ENCODE measurements at places on chromosomes 13 and 19.

GRCh38 chr19:13588957-13589833 is 82.9 kb upstream of the CACNA1A start:
- peak; percentile 85 for DNase-seq

DNA sequence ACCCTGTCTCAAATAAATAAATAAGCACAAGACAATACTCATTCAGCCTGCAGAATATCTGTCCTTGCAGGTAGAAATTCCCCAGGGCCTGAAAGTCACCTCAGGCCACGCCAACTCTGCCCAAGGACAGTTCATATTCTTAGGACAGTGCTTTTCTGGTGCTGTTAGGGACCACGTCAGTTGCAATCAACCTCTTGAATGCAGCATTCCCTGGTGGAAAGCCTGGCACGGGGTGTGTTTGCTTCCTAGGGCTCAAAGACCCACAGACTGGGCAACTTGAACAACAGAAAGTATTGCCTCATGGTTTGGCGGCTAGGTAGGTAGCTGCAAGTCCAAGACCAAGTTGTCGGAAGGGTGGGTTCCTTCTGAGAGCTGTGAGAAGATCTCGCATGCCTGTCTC is 160.3 kb downstream of the KCTD15 start:
- DNase-seq: peak; percentile 12

DNA sequence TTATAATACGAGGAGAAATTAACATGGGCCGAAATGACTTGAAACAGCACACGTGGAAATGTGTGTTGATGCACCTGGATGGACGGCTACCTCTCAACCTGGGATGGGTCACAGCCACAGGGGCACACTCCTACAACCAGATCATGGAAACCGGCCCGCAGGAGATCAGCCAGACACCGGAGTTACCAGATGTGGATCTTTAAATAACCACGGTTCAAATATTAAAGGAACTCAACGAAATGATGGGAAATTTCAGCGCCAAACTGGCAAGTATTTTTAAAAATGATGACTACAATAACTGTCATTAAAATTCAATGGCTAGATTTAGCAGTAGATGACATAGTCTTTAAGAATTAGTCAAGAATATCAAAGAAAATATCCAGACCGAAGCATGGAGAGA is 166.9 kb upstream of the GPR12 start:
- DNase-seq: no peak

GRCh38 chr19:47848823-47849473 is 10.1 kb upstream of the TPRX2 start:
- DNase-seq: peak; percentile 67

DNA sequence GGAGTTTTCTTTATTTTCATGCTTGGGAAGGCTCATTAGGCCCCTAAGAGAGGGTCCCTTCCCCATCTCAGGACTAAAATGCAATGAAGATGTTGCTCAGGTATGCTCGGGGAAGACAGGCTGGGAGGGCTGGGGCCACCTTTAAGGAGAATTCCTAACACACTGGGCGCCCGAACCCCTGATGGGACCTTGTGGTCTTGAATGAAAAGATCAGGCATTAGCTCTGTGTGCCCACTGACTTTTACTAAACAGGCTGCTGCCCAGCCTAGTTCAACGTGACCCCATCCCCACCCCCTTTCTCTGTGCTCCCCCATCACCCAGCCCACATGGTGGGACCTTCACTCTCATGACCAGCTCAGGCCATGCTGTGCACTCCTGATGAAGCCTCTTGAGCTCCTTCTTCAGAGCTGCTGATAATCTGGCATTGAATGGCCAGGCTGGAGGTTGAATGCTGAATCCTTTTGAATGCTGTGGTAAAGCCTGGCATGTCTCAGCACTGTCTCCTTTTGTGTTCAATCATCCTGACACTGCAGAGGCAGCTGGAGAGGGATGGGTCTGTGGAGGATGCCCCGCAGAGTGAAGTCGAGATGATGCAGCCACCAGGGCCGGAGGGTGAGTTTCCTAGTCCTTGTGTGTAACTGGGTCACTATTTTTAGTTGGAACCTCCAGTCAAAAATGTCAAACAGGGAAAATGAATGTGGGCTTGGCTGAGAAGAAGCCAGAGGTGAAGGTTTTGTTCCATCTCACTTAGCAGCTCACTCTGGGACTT is 209.1 kb downstream of the UQCRFS1 start:
- no peak for DNase-seq

DNA sequence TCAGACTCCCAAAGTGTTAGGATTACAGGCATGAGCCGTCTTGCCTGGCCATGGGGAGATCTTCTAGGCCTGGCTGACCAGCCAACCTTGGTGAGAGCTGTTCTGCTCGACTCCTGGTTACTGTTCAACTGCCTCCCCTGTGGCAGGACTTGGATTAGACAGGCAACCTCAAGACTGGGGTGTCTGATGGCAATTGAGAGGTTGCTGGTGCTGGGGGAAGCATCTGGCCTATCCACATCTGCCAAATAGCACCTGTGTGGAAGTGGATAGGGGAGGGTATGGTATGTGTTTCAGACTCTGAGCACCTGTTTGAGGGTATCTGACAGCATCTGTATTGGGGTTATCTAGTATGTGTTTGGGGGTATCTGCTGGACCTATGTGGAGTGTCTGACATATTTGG is 44.7 kb downstream of the ARHGEF18 start:
- no peak for DNase-seq

GRCh38 chr13:39051157-39051556 is 12.9 kb downstream of the NHLRC3 start:
- no peak for DNase-seq

- DNase-seq: no peak
Measured at GRCh38 chr19:34336781-34337271, 28.2 kb upstream of the GPI start.

- no peak for DNase-seq
Measured at GRCh38 chr13:46515803-46516202, 37.2 kb upstream of the LRCH1 start.

- DNase-seq: peak; percentile 88
Measured at GRCh38 chr19:33294058-33294798, 8.1 kb downstream of the CEBPA start.

Measured in islet precursor cell (in vitro differentiated cells).